Activated naive CD4-positive, alpha-beta T cell treated with Interleukin-2 at 50 U/mL for 16 hours (primary cell): ENCODE measurements at places on chromosomes 3 and 15.

DNA sequence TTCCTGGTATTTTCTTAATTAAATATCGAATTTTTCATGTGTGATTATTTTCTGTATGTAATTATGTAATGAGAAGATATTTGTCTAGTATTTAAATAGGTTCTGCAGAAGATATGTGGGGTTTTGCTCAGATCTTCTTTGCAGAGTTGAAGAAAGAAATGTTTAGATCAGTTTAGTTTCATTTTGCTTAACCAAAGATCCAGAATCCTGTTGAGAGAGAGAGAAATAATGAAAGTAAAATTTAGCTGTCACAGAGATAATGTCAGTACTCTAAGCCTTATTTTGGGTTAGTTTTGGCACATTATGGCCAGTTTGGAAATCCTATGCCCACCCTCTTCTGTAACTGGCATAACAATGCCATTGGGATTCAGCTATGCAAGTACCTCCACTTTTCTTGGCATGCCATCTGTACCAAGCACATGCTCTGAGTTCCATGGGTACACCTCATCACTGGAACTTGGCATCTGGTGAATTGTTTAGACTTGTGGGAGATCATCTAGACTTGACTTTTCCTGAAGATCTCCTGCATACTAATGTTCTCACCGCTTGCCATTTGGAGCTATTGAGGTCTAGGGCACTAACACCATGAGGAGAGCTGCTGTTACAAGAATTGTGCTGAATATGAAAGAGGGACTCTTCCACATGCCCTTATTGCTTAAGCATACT, 30.9 kb downstream of the PLSCR1 start:
- no peak for DNase-seq

DNA sequence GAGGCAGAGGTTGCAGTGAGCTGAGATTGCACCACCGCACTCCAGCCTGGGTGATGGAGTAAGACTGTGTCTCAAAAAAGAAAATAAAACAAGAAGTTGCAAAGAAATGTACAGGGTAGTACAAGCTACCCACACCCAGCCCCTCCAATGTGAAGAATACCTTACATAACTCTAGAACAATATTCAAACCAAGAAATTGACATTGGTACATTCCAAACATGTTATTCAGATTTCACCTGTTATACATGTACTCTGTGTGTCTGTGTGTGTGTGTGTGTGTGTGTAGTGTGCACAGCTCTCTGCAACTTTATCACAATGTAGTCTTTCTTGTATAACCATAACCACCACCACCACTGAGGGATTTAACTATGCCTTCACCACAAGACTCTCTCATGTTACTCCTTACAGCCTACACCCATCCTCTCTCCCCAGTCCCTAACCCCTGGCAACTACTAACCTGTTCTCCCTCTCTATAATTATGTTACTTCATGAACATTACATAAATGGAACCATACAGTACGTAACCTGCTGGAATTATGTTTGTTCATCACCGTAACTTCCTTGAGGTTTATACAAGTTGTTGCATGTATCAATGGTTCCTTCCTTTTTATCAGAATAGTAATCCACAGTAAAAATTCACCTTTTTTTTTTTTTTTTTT, 16.2 kb upstream of the TJP1 start:
- DNase-seq: no peak

GRCh38 chr15:25426896-25427610, 11.8 kb downstream of the UBE3A start:
- no peak for DNase-seq

GRCh38 chr15:26724381-26725150, 48.3 kb downstream of the GABRB3 start:
- no peak for DNase-seq

GRCh38 chr3:23865595-23866396, 51.0 kb downstream of the NKIRAS1 start:
- no peak for DNase-seq

GRCh38 chr3:99111235-99111634, 209.7 kb upstream of the DCBLD2 start:
- DNase-seq: no peak

- no peak for DNase-seq
Measured at GRCh38 chr3:8359133-8359532, 142.5 kb upstream of the LMCD1 start.

- DNase-seq: no peak
Measured at GRCh38 chr3:139557041-139557440, 17.5 kb upstream of the RBP1 start.

GRCh38 chr3:66498687-66499621, 1.9 kb downstream of the LRIG1 start:
- DNase-seq: no peak

DNA sequence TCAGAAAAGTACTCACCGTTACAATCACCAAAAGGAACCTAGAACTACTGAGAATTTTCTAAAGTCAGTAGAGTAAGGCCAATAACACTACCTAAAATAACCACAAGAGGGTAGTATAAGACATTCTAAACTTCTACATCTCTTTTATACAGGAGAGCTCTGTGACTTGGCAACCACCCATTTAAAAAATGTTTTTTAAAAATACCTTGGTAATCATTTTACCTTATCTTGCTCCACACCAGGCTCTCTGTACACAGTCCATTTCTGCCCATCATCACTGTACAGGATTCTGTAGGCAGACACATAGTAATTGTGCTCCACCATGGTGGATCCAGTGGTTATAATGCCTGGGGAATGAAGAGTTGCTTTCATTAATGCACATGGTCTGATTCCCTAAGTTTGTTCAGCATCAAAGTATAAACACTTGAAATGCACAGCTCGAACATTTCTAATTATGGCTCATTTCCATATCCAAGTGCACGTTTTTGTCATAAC, 54.5 kb downstream of the ST3GAL6 start:
- no peak for DNase-seq

GRCh38 chr15:78671626-78672211, 30.7 kb upstream of the CHRNB4 start:
- DNase-seq: no peak

GRCh38 chr3:164186095-164186494, 892.2 kb downstream of the SI start:
- no peak for DNase-seq

DNA sequence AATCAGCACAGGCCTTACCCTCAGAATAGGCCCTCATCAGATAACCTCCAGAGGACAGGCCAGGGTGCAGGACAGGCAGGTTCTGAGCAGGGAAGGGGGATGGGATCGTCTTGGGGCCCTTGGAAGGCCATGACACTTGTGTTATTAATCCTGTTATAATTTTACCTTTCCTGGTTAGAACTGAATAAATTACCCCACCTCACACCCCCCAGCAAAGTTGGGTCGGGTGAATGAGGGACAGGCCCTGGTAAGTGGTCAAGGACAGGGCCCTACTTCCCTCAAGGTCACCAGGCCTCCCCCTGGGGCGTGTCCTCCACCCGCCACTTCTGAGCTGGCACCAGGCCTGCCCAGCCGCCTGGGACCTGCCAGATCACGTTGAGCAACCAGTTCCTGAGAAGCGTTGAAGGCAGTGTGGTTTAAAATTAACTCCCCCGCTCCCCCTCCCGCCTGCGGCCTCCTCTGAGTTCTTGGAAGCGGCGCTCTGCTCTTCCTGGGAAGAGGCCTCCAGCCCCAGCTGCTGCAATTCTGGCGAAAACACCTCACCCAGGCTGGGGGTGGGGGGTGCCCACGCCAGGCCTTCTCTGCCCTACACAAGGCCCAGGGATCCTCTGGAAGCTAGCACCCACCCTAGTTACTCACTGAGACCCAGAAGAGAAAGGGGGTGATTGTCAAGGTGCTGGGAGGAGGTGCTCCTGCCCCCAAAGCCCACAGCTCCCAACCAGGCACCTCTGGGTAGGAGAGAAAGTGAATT, 10.6 kb downstream of the CISH start:
- DNase-seq: peak; percentile 93

- peak; percentile 49 for DNase-seq
Measured at GRCh38 chr15:74384881-74385643, 17.6 kb upstream of the CYP11A1 start.

DNA sequence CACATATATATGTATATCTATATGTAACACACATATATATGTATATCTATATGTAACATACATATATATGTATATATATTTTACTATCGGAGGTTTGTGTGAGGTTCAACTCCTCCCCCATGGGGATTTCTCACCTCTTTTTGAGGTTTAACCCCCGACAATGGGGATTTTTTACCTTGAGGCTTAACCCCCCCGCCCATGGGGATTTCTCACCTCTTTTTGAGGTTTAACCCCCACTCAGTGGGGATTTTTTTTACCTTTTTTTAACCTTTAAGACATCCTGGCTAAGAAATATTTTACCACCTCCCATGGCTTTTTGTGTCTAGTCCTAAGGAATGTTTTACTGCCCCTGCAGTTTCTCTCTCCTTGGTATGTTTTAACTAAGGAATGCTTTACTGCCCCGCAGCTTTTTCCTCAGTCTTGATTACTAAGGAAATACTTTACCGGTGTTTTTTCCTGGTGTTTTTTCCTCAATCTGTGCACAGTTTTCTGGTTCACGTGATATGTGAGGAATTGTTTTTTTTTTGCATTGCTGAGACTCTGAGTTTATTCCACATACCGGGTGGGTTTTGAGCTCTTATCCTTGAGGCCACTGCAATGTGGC, 185.2 kb downstream of the KLF13 start:
- DNase-seq: peak; percentile 64

- DNase-seq: no peak
Measured at GRCh38 chr3:29697989-29698388, 417.1 kb downstream of the RBMS3 start.

- no peak for DNase-seq
Measured at GRCh38 chr15:49686599-49686998, 65.8 kb downstream of the DTWD1 start.

- peak; percentile 4 for DNase-seq
Measured at GRCh38 chr15:64775551-64776401, at the start of gene RBPMS2. Gene RBPMS2 (minus strand): TSS chr15:64775589. CDS start chr15:64775319, 270 bp downstream.

GRCh38 chr15:75346796-75347221, at the start of gene NEIL1:
Gene NEIL1 (plus strand): TSS chr15:75347039. CDS start chr15:75348906, 1,867 bp downstream.
- DNase-seq: no peak

DNA sequence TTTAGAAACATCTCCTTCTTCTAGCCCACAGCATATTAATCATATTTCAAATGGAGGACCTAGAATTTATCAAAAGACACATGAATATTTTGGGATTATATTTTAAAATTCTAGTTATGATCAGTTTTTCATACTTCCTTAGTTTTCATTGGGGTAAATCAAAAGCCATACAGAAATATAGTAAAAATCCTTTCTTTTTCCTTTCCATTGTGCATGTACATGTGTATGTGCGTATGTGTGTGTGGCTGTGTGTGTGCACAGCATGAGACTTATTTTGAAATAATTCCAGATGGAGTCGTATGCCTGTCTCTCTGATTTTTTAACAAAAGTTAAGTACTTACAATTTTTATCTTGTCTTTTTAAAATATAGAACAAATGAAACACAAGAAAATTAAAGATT, 94.5 kb downstream of the ARPP21 start:
- DNase-seq: no peak

DNA sequence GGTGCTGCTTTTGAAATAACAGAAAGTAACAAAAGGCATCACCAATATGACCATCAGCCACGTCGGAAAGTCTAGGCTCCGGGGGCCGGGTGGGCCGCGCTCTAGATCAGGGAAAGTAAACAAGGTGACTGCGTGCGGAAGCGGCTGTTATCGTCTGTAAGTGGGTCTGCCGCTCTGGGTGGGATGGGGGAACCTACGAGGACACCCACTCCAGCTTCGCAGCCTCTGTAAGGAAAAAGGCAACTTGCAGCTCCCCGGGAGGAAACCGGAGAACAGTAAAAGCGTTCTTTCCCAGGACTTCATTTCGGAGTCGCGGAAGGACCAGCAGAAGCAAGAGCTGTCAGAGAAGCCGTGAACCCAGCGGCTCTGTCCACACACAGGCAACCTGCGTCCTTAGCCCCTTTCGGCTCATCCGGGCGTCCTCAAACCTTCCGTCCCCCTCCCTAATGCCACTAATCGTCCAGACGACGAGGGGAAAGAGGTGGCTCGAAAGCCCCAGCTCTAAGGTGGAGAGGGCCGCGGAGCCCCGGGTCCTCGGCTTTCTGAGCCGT, 461 bp downstream of the XRN1 start:
- peak; percentile 55 for DNase-seq

DNA sequence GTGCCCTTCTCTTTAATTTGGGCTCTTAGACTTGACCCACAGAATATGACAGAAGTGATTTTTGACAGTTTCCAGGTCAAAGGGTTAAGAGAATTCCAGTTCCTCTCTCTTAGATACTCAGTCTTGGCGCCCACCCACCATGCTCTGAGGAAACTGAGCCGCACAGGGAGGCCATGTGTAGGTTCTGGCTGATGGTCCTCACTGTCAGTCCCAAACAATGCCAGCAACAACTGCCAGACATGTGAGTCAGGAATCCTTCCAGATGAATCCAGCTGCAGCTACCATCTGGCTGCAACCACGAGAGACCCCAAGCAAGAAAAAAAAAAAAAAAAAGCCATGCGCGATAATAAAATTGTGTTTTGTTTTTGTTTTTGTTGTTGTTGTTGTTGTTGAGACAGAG, 326.6 kb downstream of the MAGI1 start:
- no peak for DNase-seq

DNA sequence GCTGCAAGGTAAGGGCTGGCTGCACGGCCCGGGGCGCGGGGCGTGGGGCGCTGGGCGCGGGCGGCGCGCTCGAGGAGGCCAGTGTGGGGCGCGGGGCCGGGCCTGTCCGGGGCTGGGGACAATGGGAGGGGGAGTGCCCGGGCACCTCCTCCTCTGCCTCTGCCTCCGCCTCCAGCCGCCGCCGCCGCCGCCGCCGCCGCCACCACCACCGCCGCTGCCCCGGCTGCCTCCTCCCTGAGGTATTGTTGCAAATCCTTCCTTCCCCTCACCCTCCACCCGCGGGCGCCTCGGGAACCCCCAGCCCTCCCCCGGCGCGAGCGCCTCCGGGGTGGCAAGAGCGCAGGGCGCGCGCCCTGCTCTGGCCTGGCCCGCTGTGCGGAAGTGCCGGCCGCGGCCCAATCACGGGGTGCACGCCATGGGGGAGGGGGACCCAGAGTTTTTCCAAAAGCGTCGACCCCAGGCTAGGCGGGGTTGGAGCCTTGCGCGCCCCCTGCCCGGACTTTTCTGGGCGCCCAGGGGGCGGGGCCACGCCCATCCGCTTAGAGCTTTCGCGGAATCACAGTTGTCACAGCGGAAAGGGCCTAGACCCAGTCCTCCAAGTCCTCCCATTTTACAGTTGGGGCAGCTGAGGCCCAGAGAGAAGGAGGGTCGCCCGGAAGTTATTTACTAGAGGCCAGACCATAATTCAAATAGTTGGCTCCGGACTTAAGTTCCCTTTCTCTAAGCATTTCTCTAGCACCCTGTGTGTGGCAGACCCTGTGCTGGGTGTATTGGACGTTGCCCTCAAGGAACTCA, at the start of gene LPP:
Gene LPP, plus strand, starts transcription at position 144 of the 795 bp plus-strand sequence. CDS start 251,964 bp downstream, outside the sequence.
- peak; percentile 85 for DNase-seq

DNA sequence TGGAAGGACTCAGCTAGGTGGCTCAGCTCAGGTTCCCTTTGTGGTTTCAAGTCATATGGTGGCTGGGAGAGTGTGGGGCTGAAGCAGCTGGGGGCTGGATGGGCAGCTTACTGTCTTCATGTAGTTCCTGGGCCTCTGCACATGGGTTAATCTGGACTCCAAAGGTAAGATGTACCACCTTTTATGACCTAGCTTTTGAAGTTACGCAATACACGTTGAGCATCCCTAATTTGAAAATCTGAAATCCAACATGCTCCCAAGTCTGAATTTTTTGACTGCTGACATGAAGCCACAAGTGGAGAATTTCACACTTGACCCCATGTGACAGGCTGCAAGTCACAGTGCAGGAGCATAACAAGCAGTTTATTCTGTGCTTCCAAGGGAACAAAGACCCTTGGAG, 173.7 kb downstream of the KBTBD8 start:
- no peak for DNase-seq
